ENCODE measurements at places on chromosomes 3 and 15.

GRCh38 chr3:134079111-134079547 lies 49.4 kb upstream of the SLCO2A1 start:
- no peak for DNase-seq

GRCh38 chr15:71575474-71576045 lies 234.8 kb upstream of the NR2E3 start:
- DNase-seq, result no peak

DNA sequence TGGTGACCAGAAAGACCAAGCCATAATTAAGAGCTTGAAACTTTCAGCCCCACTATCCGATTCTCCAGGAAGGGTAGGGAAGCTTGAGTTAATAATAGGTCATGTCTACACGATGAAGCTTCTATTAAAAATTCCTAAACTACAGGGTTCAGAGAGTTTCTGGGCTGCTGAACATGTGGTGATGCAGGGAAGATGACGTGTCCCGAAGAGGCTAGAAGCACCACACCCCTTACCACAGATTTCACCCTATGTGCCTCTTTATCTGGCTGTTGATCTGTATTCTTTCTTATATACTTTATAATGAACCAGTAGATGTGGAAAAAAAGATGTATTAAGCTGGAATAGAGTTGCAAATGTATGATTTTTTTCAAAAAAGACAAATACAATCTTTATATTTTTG lies 473.4 kb downstream of the NLGN1 start:
- DNase-seq, result no peak

GRCh38 chr3:141405025-141405424 lies 36.7 kb downstream of the ZBTB38 start:
- DNase-seq, result no peak

Measured in thoracic aorta (tissue), 2 donors.